ENCODE measurements at places on chromosomes 7 and 10.

GRCh38 chr7:116966601-116967000, 13.3 kb downstream of the ST7 start:
- no peak overlapping the region for H3K27ac ChIP-seq
- H3K36me3 ChIP-seq = no peaks in the 10 kb centered on the region
- no peaks in the 10 kb centered on the region for H3K27me3 ChIP-seq

GRCh38 chr10:130230036-130230435, 93.8 kb downstream of the GLRX3 start:
- H3K4me1 ChIP-seq = no peaks in the 10 kb centered on the region
- H3K27me3 ChIP-seq = peaks cover 3% of the 10 kb centered on the region
- H3K4me3 ChIP-seq = no peak overlapping the region
- no peaks in the 10 kb centered on the region for H3K36me3 ChIP-seq
- no peak for DNase-seq

DNA sequence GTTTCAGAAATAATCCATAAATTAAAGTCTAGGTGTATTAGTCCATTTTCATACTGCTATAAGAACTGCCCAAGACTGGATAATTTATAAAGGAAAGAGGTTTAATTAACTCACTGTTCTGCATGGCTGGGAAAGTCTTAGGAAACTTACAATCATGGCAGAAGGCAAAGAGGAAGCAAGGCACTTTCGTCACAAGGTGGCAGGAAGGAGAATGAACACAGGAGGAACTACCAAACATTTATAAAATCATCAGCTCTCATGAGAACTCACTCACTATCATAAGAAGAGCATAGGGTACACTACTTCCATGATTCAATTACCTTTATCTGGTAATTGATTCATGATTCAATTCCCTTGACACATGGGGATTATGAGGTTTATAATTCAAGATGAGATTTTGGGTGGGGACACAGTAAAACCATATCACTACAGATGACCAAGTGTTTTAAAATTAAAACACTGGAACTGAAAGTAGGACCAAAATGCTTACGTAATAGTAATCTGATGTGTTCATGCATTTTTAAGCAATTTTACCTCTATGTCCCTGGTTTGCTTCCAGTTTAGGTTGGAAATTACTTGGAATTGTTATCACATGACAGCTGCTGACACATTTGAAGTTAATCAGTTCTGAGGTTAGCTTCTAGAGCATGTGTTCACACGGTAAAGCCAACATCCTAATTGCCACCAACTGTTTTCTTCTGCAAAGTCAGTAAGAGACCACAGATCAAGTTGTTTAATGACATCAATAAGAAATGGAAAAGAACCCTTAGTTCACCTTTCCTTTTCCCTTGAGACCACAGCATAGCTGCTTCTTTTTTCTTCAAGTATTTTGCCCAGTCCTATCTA, 48.4 kb upstream of the SEMA3C start:
- H3K4me3 ChIP-seq = no peak overlapping the region
- H3K27ac ChIP-seq = no peak overlapping the region
- H3K4me1 ChIP-seq = no peaks in the 10 kb centered on the region
- H3K27me3 ChIP-seq = no peaks in the 10 kb centered on the region
- H3K36me3 ChIP-seq = no peaks in the 10 kb centered on the region
- no peak for DNase-seq

DNA sequence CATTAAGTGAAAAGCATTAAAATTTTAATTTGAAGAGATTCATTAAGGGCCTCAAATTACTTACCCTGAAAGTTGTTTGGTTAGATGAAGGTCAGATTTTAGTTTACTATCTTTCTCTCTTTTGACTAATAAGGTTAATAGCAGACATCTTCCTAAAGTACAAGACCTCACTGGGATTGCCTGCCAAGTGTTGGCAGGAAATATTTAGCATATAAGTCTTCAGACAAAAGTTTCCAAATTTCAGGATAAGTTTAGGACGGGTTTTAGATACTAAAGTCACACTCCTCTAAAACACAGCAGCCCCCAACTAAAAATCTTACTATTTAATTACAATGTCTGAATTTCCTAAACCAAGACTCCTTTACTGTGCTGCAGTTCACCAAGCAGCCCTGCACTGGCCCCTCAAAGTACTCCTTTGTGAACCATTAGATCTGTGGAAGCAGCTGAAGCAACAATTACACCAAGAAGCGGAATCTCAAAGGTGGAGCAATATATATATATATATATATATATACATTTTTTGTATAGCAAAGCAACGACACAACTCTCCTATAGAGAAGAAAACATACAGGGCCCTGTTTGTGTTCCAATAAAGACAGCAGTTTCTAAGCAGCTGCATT, 91.2 kb upstream of the KCNIP2 start:
- peaks cover 3% of the 10 kb centered on the region for H3K36me3 ChIP-seq
- no peak overlapping the region for H3K27ac ChIP-seq
- no peak for DNase-seq
- H3K27me3 ChIP-seq = no peaks in the 10 kb centered on the region
- H3K4me3 ChIP-seq = no peak overlapping the region

GRCh38 chr7:84092207-84092606, 102.4 kb downstream of the SEMA3A start:
- H3K4me1 ChIP-seq = peaks cover 27% of the 10 kb centered on the region
- no peak overlapping the region for H3K4me3 ChIP-seq
- H3K27me3 ChIP-seq = no peaks in the 10 kb centered on the region
